NAMALWA (cell line): ENCODE measurements at places on chromosomes 16 and 17.

DNA sequence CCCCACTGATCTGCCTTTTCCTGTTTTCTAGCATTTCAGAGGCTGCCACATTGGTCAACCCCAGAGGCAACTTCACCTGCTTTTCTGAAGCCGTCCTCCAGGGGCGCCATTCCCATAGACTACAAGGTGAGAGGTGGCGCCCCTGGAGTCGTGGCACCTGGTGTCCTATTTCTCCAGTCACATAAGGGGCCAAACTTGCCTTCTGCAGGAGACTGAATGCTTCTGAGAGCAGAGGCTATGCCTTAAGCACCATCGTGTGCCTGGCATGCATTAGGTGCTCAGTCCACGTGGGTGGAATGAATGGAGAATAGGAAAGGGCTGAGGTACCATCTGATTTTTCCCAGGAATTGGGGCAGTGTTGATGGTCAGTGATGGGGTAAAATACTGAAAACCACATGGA is 164.8 kb downstream of the HAPSTR1 start:
- DNase-seq, result peak; percentile 74

GRCh38 chr17:50609380-50610074 is 25.2 kb upstream of the ABCC3 start:
- DNase-seq, result no peak

DNA sequence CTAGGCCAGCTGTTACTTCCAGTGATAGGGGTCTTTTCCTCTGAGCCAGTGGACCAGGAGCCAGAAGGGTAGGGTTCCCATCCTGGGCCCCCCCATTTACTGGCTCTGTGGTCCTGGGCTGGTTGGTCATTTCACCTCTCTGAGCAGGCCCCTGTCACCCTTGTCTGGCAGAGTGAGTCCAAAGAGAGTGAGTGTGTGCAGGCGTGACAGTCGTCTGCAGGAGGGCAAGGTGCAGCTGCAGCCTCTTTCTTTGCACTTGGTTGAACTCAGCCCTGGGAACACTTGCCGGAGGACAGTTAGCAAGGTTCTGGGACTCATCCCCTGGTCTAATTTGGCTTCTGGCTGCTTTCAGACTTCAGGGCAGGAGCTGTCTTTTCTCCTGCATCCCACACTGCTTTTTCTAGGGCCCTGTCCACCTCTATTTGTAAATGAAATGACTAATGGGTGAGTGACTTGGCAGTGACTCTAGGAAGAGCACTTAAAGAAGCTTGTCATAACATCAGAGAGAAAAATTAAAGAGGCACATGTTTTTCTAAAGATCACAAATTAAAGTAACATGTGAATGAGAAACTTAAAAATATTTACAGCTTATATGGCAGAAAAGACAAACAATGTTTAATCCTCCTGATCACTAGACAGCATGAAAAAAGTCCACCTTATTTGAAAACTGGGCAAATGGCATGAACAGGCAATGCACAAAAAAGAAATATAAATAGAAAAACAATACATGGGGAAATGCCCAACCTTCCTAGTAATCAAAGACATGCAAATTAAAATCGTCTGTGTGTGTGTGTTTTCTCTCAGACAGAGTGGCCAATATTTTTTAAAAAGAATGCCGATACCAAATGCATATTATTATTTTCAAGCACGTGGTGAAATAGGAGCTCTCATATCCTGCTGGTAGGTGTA is 137.5 kb downstream of the NTN1 start:
- DNase-seq, result no peak

DNA sequence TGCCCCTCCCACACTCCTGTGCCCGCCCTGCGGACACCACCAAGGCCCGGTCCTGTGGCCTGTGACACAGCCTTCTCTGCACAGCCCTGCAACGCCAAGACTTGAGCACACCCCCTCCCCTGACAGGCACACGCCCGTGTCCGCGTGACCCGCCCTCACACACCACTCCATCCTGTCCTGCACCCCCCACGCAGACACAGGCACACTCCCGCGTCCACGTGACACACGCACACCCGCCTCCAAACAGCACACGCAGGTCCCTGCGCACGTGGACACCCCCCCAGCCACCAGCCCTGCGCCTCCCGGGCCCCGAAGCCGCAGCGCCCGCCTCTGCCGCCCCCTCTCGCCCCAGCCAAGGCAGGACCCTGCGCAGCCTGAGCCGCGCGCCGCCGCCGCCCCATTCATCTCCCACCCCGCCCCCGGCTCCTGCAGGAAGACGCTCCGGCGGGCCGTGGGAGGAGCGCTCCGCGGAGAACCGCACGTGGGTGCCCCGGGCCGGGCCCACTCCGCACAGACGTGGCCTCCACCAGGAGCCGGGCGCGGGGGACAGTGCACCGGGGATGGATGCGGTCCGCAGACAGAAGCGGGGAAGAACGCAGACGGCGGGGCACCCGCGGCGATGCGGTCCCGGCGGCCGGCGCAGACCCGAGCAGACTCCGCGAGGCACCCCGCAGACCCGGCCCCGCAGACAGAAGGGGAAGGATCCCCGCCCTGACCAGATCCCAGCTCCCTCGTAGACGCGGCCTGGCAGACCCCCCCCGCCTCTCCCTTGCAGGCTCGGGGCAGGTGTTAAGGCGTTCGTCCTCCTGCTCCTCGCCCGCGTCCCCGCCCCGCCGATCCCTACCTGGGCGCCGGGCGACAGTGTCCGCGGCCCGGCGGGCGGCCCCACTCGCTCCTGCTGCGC is 506 bp downstream of the CAMKK1 start:
- DNase-seq, result peak; percentile 41

GRCh38 chr17:44601973-44602372 is 44.7 kb downstream of the FZD2 start:
- DNase-seq, result no peak

DNA sequence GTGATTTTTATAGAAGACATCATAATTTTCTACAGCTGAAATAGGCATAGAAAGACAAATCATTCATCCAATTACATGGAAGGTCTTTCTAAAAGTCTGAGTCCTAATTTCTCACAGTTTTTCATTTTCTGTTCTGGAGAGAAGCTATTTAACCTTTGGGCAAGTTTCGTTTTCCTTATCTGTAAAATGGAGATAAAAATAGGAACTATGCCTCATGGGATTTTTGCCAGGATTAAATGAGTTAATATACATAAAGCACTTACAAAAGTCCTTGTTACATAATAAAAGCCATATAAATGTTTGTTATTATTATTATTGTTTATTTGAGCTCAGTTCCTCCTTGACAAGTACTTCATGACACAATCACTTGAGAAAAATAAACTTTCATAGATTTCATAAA is 121.4 kb downstream of the SKAP1 start:
- DNase-seq, result no peak

GRCh38 chr17:1779571-1780131 is 17.8 kb downstream of the SERPINF1 start:
- no peak for DNase-seq

GRCh38 chr17:27471321-27472269 is 15.3 kb downstream of the KSR1 start:
- DNase-seq, result no peak

- DNase-seq, result no peak
These were observed 1.5 kb downstream of the GRB7 start for GRCh38 chr17:39738983-39739884.

DNA sequence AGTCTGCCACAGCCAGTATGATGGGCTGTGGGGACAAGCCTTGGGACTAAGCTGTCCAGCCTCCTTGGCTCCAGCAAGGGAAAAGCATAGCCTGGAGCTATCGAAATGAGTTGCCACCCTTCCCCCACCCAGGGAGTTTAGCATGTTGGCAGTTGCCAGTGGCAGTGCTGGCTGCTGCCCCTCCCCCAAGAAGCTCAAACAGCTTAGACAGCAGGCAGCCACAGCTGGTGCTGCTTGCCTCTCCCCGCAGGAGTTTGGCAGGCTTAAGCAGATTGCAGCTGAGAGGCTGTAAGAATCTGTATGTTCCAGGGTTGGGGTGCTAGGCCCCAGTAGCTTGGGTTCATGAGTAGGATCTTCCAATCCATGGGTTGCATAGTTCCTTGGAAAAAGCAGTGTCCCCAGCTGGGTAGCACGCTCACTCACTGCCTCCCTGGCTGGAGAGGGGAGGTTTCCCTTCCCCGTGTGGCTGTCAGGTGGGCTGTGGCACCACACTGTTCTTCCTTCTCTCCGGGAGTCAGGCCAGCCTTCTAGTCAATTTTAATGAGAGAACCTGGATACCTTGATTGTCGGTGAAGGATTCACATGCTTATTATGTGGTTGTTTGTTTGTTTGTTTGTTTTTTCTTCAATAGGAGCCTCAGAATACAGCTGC is 506.1 kb downstream of the CDH11 start:
- DNase-seq, result no peak

GRCh38 chr17:50263331-50264262 is 10.7 kb upstream of the TMEM92 start:
- no peak for DNase-seq

DNA sequence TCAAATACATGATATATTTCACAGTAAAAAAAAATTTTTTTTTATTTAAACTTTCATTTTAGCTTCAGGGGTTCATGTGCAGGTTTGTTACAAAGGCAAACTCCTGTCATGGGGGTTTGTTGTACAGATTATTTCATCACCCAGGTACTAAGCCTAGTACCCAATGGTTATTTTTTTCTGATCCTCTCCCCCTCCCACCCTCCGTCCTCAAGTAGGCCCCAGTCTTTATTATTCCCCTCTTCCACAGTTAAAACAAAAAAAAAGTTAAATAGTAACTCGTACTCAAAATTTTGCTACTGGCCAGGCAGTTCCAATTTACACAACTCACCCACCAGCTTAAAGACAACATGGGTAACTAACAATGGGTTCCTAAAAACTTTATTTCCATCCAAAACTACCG is 63.9 kb downstream of the WDR59 start:
- no peak for DNase-seq

GRCh38 chr17:1347589-1348323 is 52.3 kb downstream of the YWHAE start:
- no peak for DNase-seq

DNA sequence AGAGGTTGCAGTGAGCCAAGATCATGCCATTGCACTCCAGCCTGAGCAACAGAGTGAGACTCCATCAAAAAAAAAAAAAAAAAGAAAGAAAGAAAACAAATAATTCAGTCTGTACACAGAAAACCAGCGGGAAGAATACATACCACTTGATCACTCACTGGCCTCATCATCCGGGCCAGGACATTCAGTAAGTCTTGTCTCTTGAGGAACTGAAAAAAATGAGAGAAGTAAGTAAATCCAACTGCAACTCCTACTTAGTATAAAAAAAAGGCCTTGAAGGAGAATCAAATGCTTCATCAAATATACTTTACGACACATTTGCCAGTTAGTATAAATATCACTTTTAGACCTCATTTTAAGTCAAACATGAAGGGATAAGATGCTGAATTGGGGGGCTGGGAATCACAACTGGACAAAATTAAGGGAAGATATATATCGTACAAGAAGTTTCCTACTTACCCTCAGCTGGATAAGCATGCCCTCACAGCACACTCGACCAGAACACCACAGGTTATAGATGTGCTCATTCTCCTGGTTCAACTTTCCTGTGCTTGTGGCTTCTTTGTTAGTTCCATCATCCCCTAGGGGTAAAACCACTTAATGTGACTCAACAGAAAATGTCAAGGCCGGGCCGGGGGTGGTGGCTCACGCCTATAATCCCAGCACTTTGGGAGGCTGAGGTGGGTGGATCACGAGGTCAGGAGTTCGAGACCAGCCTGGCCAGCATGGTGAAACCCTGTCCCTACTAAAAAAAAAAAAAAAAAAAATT is 12.4 kb downstream of the CCDC47 start:
- DNase-seq, result no peak

- no peak for DNase-seq
These were observed 84.6 kb upstream of the PMFBP1 start for GRCh38 chr16:72256398-72257066.

GRCh38 chr17:65190467-65191097 is 53.4 kb downstream of the RGS9 start:
- DNase-seq, result no peak

DNA sequence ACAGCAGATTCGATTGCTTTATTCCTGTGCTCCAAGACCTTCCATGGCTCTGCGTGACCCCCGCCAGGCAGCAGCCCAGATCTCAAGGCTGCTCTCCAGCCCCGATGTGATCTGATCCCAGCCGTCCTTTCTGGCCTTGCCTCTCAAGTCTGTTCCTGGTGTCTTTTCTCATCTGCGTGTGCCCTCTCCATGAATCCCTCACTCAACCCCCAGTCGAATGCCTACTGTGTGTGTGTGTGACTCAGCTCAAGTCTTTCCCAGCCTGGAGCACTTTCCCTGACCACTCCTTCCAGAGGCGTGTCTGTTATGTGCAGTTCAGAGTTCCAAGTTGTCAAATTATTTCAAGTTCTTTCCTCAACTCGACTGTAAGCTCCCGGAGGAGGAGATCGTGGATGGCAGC is 64.0 kb downstream of the MRM1 start:
- DNase-seq, result no peak

- no peak for DNase-seq
These were observed 336.0 kb upstream of the ZFHX3 start for GRCh38 chr16:73383988-73384365.

DNA sequence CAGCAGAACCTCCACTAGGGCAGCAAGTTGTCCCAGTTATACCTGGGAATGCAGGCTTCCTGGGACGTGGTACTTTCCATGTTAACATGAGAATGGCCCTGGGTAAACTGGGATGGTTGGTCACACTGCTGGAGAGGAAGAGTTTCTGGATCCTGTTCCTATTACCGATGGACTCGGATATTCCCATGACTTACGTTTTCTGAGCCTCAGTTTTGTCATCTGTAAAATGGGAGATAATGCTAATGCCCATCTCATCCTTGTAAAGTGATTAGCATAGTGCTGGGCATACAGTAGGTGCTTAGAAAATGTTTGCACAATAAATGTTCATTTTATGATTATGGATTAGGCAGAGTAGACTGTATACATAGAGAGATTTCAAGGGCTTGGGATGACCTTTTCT is 280.9 kb upstream of the EEF2KMT start:
- DNase-seq, result no peak

DNA sequence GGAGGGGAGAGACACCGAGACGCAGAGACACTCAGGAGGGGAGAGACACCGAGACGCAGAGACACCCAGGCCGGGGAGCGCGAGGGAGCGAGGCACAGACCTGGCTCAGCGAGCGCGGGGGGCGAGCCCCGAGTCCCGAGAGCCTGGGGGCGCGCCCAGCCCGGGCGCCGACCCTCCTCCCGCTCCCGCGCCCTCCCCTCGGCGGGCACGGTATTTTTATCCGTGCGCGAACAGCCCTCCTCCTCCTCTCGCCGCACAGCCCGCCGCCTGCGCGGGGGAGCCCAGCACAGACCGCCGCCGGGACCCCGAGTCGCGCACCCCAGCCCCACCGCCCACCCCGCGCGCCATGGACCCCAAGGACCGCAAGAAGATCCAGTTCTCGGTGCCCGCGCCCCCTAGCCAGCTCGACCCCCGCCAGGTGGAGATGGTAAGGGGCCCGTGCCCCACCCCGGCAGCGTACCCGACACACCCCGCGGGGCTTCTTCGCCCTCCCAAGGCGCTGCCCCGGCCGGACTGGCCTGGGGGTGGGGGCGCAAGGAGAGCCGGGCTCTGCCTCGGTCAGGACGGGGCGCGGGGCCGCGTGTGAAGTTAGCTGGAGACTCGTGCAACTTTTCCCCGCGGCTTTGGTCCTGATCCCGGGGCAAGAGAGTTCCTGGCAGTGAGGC is 427 bp downstream of the PPP1R1B start:
- no peak for DNase-seq

GRCh38 chr16:80350061-80350460 is 190.7 kb upstream of the DYNLRB2 start:
- no peak for DNase-seq
